NCI-H526 (cell line): ENCODE measurements at places on chromosomes 4 and X.
A peak's percentile ranks its signal among the peaks of the same experiment; 100 is the strongest.

- DNase-seq: peak; percentile 76
Measured at GRCh38 chr4:150010525-150011126, 67.6 kb upstream of the DCLK2 start.

DNA sequence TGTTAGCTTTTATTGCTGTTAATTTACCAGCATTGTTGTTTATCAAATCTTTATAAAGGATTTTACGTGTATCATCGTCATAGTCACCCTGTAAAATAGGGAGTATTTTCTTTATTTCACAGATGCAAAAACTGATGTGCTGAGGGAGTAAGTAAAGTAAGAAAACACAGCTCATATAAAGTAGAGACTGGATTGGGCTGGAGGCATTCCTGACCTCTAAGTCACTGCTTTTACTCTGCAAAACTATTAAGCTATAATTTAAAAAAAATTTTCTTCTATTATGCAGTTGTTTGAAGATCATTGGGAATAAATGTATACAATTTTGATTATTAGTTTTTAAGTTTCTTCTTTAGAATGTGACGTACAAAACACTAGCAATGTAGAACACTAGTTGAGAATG is 45.9 kb downstream of the NUDT6 start:
- DNase-seq: no peak

- DNase-seq: no peak
Measured at GRCh38 chr4:159169404-159170302, 66.8 kb downstream of the RAPGEF2 start.

DNA sequence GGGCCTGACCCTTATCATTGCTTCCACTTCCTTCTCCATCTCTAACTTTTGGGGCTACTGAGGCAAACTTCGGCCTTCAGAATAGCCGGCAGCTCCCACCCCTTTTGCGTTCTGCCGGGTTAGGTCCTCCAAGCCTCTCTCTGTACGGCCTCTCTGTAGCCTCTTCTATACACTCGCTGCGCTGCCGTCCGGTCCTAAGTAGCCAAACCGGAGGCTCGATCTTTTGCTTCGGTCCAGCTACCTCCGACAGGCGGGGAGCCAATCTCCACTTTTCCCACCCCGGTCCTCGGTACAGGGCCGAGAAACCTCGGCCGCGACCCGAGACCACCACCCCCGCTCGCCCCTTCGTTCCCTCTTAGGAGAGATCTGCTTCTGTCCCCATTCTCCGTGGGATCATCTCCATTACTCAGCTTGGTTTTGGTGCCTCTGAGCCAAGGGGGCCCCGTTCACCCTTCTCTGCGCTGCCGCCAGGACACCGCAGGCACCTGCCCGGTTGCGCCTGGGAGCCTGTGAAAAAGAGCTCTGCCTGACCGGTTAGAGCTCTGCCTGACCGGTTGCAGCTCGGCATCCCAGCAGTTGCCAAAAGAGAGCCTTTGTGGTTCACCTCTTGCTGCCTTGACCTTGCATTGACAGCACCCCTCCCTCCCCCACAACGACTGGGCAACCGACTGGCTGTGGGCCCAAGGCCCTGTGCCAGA is 1.0 kb upstream of the HTR2C start:
- DNase-seq: no peak

DNA sequence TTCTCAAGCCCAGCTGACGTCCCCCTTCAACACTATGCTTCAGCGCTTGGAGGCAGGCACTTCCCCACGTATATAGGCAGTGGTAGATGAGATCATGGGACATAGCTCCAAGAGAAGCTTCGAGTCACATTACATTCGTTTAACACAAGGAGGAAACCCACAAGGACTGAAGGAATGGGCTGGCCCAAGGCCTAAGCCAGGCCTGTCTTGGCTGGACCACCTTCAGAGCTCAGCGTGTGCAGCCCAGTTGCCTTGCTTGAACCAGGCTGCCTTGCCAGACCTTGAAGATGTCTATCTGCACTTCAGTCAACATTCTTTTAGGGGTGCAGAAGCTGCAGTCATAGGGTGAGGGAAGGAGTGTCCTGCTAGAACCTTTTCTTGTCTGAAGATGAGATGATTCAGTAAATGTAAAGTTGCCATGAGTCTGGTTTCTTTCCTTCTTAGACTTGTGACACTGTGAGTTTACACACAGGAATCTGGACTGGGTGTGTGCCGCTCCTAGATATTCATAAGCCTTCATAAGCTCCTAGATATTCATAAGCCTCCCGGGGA is 144.1 kb upstream of the RBPJ start:
- no peak for DNase-seq

DNA sequence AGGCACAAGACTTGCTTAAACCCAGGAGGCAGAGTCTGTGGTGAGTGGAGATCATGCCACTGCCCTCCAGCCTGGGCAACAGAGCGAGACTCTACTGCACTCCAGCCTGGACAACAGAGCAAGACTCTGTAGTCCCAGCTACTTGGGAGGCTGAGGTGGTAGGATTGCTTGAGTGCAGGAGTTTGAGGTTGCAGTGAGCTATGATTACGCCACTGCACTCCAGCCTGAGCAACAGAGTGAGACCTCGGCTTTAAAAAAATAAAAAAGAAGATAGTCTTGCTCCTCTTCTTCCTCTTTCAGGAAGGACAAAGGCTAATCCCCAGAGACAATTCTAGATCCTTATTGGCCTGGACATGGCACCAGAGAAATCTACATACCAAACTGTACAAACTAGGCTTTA is 5.7 kb upstream of the PPEF2 start:
- DNase-seq: no peak

GRCh38 chr4:71209161-71209560 is 129.7 kb upstream of the SLC4A4 start:
- DNase-seq: no peak

- DNase-seq: no peak
Measured at GRCh38 chr4:130043732-130044160, 947.8 kb downstream of the C4orf33 start.

GRCh38 chrX:46796574-46797191 is 37.8 kb upstream of the SLC9A7 start:
- peak; percentile 16 for DNase-seq

DNA sequence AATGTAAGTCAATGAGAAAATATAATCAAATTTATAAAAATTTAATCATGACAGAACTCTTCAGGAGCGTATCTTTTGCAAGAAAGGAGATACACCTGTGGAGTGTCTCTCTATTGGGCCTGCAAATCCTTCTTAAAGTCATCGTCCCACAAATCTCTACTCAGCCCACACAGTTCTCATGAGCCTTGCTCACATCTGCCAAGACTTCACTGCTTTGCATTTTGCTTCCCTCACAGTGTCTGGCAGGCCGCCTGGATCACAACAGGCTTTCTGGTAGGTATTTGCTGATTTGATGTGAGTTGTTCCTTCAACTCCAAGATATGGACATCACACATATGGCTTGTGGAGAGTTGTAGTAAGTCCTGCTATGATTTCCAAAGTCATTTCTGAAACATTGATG is 183.1 kb upstream of the ARX start:
- DNase-seq: no peak

DNA sequence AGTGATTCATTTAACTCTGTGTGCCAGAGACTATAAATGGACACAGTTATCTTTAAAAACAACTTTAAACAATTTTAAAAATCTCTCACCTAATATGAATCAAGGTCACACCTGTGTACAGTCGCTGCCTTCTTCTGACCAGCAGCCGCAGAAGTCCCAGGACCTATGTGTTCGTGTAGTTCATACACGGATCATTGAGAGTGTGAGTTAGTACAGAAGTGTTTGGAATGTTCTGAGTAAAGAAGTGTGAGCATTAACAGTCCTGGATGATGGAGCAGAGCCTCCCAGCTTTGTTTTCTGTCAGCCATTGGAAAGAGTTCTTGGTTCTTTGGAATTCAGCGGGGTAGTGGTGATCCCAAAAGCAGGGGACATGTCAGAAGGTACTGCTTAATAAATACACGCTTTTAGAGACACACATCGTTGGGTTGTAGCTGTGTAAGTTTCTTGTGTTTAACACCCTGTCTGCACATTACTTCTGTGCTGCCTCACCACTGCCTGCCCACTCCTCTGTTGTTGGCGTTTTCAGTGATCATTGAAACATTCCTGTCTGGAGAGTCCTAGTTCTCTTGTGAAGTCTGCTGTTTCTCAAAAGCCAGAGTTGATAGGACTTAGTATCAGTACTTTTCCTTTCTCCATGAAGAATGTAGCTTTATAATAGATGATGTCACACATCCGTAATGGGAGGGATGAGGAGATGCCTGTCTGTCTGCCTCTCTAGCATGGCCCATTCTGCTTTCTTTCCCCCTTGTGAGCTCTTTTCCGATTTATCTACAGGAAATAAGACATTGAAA is 90.6 kb downstream of the PTTG2 start:
- DNase-seq: no peak

DNA sequence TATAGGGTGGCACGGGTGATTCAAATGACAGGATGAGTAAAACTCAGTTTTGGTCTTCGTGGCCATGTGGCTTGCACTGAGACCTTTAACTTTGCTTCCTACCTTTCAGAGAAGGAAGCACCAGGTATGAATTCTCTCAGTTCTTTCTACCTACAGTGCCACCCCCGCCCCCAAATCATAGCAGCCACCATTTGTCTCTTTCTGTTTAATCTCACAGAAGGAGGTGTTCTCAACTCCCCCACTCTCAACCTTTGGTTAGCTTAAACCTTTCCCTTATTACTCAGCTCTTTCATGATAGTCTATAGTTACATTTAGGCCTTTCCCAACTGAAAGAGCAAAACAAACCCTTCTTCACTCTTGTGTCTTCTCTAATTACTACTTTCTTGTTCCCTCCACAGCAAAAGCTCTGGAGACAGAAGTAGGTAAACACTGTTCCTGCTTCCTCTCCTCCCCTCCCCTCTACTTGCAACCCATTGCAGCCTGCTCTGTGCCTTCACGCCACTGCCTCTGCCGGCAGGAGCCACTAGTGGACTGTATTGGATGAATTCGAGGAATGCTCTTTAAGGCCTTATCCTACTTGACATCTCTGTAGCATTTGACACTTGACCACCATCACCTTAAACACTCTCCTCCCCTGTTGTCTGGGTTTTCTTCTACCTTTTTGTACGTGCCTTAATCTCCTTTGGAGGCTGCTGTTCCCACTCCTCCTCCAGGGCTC is 123.7 kb downstream of the AFF1 start:
- DNase-seq: no peak

GRCh38 chr4:113406723-113407016 is 354.9 kb downstream of the CAMK2D start:
- DNase-seq: no peak

- no peak for DNase-seq
Measured at GRCh38 chrX:27797575-27797974, 10.2 kb upstream of the MAGEB10 start.

GRCh38 chr4:103012060-103012459 is 7.4 kb downstream of the SLC9B1 start:
- DNase-seq: no peak

DNA sequence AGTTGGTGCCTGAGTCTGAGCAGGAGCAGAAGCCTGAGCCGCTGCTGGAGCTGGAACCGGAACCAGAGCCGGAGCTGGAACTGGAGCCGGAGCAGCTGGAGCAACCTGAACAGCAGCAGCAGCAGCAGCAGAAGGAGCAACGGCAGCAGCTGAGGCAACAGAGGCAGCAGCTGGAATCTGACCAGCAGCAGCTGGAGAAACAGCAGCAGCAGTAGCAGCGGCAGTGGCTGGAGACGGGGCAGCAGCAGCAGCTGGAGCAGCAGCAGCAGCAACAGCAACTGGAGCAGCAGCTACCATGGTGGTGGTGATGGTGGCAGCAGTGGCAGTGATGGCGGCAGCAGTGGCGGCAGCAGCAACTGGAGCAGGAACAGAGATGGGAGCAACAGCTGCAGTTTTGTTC is 61.5 kb downstream of the AMOT start:
- DNase-seq: no peak

GRCh38 chrX:109827772-109828171 is 94.7 kb upstream of the ACSL4 start:
- DNase-seq: no peak

DNA sequence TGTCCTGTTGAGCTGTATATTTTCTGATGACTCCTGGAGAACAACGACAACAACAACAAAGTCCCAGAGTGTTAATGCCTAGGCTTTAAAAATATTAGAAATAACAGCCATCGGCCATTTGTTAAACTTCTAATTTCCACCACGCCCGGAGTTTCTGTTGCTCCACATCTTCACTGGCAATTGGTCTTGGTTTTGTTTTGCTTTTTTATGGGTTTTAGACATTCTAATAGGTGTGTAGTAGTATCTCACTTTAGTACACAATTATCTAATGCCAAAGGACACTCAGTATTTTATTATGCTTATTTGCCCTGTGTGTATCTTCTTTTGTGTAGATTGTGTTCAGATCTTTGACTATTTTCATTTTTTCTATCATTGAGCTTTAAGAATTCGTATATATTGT is 5.0 kb downstream of the MAGEA12 start:
- no peak for DNase-seq

GRCh38 chr4:54737421-54737820 is 79.7 kb downstream of the KIT start:
- no peak for DNase-seq

DNA sequence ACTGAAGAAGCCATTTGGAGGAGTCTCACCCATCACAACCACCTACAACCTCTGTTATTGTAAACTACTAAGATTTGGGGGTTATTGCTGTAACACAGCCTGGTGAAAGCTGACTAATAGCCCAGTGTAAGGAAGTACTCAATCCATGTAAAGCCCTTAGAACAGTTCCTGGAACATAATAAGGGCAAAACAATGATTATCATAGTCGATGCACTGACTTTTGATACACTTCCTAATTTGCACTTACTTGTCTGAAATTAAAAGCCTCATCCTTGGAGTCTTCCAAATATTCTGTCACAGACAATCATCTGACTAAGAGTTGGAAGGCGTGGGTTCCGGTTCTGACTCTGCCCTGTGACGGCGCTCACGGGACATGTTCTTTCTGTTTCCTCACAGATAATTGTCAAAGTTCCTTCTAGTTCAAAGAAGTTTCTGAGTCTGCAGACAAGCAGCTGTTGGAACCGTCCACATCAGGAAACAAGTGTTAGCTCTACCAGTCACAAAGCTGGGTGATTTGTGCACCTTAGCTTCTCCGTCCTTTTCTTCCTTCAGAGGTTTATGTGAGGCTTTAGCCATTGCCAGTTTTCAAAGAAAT is 33.4 kb upstream of the RASGEF1B start:
- DNase-seq: no peak

DNA sequence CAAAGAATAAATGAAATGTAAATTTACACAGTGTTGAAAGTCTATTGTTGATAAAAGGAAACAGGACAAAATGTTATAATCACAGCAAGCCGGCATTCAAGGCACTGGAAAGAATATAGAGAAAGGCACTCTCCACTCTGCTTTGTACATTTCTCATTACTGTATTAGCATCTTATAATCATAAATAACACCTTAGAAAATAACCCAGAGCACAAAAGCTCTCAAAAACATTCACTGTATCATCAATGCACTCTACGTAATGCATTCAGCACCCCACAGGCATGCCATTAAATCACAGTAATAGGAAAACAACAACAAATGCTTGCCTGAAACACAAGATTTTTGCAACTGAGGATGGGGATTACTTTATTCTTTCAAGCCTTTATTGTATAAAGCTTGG is 75.3 kb upstream of the TRPC3 start:
- DNase-seq: no peak

DNA sequence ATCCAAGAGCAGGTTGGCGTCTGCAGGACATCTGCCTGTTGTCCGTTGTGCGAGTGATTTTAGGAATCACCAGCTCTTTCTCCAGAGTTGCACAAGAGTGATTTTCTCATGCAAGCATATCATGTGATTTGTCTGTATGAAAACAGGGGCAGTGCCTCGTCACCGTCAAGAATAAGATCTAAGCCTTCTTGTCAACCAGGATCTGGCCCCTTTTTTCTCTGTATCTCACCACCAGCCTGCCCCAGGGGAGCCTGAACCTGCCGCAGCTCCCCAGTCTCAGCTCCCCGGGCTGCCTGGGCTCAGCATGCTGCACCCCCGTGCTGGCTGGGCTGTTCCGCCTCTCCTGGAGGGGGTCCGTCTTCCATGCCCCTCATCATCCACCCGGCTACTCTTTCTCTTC is 90.5 kb downstream of the STOX2 start:
- DNase-seq: no peak
